Smooth muscle cell of the coronary artery (primary cell): ENCODE measurements at places on chromosomes 1 and 21. TPM values are rescaled to one million over a fixed set of nuclear protein-coding genes. Genes with fewer than 3 reads are reported as not detected.

NHLH1 gene
- not detected in 2 replicates for total RNA-seq

URB2 gene
- total RNA-seq: 5.7 and 9.8 TPM in 2 replicates

B3GALT5 gene
- not detected in 2 replicates for total RNA-seq

VAMP3 gene
- total RNA-seq: 52.8 and 71.0 TPM in 2 replicates

OR2W3 gene
- not detected in 2 replicates for total RNA-seq

PTBP2 gene
- 12.3 and 15.0 TPM in 2 replicates for total RNA-seq

FAM163A gene
- not detected in 2 replicates for total RNA-seq

MAP3K21 gene
- total RNA-seq: 0.08 and 0.23 TPM in 2 replicates

VSIG8 gene
- 0.08 TPM in 1 of 2 replicates, not detected in the other for total RNA-seq

TPM3 gene
- 517 and 625 TPM in 2 replicates for total RNA-seq

SDCCAG8 gene
- total RNA-seq: 41.2 and 51.7 TPM in 2 replicates

ETV3L gene
- total RNA-seq: not detected in 2 replicates

NBPF10 gene
- 1.9 and 2.3 TPM in 2 replicates for total RNA-seq

GBP7 gene
- not detected in 2 replicates for total RNA-seq

FMOD gene
- total RNA-seq: 7.1 and 24.5 TPM in 2 replicates

PSRC1 gene
- total RNA-seq: 2.5 and 4.7 TPM in 2 replicates

C4BPB gene
- total RNA-seq: not detected in 2 replicates
